CD4-positive, alpha-beta T cell treated with Interferon gamma for 1 hour (primary cell): ENCODE measurements at places on chromosomes 5 and 9.

GRCh38 chr9:79571309-79572031 lies at the start of gene TLE4:
TLE4 (plus strand) TSS chr9:79571965; CDS start chr9:79572791, 826 bp downstream.
- peak; percentile 100 for DNase-seq

GRCh38 chr5:163580516-163580915 lies 75.1 kb downstream of the MAT2B start:
- DNase-seq: no peak

DNA sequence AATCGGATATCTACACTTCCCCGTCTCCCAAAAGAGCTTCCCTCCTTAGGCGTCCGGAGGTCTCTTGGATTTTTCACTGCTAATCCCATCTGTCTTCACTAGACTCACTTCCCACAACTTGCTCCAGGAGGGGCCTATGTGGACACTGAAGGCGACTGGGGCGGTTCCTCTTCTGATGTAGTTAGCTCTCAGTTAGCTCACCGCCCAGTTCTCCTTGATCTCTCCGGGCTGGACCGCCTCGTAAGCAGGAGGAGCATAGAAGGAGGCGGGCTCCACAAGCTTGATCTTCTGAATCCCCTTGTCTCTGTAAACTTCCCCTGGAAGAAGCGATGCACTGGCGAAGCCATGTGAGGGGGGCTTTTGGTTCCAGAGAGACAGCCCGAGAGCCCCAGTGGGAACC lies 112.0 kb upstream of the SELENOP start:
- no peak for DNase-seq

- no peak for DNase-seq
Observed at GRCh38 chr5:126339215-126339805, 83.9 kb upstream of the GRAMD2B start.

GRCh38 chr9:95750725-95751519 lies 124.6 kb upstream of the ERCC6L2 start:
- DNase-seq: no peak

- DNase-seq: no peak
Observed at GRCh38 chr5:169732841-169733240, 95.8 kb downstream of the DOCK2 start.

DNA sequence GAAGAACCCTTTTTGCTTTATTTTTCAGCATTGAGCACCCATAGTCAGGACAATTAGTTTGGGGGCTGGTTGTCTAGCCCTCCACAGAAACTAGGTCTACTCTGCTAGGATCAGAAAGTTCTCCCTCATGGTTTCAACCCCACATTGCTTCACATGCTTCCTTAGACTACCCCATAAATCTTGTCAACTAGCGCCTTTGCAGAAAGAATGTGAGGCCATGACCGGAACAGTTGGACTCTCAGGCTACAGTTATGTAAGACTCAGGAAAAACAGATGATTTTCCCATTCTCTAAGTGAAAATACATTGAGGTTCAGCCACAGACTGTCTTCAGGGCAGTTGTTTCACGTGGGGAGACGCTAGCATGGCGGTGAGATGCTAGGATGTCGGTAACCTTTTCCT lies 255.6 kb downstream of the NR3C1 start:
- DNase-seq: no peak

DNA sequence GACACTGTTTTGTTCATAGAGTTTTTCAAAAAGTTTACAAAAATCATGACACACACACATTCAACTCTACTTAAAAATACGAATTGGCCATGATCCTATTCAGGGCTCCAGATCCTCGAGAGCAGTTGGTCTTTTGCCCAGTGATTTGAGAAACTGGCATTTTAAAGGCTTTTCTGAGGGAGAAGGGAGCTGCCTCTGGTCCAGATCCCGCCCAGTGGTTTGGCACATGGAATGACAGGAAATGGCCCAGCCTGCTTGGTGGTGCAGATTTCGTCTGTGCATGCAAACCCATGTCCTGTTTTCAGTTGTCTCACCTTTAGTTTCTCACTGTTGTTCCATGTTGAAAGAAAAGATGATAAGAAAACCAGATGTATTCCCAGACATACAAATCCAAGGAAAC lies 3.6 kb downstream of the CAMK4 start:
- no peak for DNase-seq

DNA sequence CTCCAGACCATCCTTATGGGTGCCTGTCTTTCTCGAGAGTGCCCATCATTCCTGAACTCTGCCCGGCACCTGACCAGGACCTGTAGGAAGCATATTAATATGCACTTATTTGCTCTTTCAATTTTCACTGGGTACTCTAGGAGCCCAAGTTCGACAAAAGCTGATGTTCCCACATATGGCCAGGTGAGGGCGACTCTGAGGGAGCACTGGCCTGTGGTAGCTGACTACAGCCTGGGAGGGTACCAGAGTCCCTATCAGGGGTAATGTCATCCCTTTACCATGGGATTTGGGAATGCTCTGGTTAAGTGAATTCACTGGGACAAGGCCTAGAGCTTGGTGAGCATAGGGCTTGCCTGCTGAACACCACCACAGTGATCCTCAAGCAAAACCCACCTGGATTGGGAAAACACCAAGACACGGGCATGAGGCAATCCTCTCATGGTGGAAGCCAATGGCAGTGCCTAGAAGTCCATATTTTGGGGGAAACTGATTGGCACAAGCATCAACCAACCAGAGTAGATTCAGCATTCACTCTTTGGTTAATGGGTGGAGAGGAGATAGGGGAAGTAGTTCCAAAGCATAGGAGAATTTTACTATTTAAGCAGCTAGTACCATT lies 112.2 kb downstream of the MTX3 start:
- no peak for DNase-seq

- DNase-seq: no peak
Observed at GRCh38 chr9:101029315-101030085, 973 bp downstream of the PLPPR1 start.

DNA sequence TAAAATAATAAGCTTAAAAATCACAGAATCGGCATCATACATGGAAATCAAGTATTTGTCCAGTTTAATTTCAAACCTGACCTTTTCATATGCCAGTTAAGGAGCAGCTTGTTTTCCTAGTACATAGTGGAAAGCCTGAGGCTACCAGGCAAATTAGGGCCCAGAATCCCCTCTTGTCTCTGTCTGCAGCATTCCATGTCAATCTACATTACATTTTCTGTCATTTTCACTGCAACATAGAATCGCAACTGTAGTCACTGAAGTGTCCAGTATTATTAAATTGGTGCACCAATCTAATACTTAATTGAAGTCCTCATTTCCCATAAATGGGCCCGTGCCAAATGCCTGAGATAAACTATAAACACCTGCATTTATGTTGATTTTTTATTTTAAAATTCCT lies 1352.2 kb upstream of the ACO1 start:
- DNase-seq: no peak

DNA sequence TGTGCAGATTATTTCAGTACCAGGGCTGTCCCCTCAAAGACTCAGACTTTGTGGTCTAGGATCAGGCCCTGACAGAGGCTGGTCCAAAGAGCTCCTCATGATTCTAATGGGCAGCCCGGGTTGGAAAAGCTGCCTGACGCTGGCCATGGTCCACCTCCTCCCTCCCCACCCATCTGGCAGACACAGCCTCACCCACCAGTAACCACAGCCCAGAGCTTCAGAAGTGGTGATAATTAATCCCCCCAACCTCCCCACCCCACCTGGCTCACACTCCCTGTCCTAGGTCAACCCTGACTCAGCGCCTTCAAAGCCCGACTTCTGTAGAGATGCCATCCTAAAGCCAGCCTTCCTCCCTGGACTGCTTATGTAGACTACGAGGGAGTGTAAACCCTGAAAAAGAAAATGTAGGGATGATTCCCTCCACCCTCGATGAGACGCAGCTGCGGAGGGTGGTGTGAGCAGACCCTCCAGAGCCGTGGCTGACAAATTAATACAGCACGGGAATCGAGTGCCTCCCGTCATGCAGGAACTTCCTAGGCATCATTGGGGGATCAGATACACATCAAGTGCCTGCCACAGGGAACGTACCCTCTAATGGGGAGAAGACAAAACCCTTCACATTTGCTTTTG lies 7.0 kb downstream of the UBE2QL1 start:
- no peak for DNase-seq

GRCh38 chr5:7882926-7883325 lies 14.0 kb downstream of the MTRR start:
- no peak for DNase-seq

DNA sequence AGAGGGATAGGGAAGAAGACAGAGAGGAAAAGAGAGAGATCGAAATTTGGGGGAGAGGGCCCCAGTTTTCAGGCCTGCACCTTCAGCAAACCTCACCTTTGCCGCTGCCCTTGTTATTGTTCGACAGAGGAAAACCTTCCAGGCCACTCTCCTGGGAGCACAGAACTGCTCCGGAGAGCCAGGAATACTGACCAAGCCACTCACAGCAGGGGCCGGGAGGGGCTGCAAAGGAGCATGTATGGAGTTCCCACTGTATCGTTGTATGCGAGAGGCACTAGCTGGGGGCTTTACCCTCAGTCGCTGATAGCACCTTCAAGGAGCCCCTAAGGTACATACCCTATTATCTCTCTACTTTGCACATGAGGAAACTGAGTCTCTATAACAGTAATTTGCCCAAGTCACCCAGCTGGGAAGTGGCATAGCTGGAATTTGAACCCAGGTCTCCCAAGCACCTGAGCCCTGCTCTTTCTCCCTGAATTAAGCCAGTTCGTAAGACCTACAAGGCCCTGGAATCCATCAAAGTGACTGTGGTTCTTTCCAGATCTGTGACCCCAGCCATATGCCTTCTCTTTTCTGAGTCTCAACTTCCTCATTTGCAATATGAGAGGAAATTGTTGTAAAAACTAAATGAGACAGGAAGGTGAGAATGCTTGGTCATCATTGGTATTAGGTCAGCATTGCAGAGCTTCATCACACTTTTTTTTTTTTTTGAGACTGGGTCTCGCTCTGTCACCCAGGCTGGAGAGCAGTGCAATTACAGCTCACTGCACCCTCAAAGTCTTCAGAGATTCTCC lies 21.0 kb upstream of the FOXE1 start:
- DNase-seq: no peak

DNA sequence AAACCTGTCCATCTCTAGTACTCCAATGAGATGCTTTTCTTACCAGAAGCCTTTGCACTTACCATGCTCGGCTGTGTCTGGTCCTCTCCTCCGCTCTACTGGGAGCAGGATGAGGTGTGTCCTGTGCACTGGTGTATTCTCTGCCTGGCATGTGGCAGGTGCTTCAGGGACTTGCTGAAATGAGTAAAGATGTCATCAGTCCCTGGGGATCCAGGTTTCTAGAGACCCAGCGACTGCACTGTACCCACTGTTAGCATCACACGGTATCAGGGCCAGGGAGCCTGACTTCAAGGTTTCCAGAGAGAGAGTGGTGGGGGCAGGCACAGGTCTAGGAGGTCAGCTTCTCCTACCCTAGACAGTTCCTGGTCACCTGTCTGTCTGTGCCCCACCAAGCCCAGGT lies 10.5 kb downstream of the PTTG1 start:
- DNase-seq: peak; percentile 2

GRCh38 chr9:125089331-125089730 lies 54.0 kb downstream of the SCAI start:
- DNase-seq: no peak

DNA sequence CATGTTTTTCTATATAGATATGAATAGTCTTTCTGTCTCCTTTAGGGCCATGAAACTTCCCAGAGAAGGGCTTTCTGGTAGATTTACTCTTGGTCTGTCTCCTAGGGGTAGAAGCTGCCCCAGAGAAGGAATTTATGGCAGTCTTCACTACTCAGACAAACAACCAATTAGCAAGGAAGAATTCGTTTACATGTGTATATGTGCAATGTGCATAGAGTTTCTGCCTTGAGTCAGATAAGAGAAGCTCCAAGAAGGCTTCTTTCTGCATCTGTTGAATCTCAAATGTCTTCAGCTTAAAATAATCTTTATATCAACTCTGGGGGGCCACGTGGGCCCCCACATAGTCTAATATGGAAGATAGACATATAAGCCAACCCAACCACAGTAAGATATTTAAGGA lies 7.6 kb upstream of the CLINT1 start:
- DNase-seq: no peak

DNA sequence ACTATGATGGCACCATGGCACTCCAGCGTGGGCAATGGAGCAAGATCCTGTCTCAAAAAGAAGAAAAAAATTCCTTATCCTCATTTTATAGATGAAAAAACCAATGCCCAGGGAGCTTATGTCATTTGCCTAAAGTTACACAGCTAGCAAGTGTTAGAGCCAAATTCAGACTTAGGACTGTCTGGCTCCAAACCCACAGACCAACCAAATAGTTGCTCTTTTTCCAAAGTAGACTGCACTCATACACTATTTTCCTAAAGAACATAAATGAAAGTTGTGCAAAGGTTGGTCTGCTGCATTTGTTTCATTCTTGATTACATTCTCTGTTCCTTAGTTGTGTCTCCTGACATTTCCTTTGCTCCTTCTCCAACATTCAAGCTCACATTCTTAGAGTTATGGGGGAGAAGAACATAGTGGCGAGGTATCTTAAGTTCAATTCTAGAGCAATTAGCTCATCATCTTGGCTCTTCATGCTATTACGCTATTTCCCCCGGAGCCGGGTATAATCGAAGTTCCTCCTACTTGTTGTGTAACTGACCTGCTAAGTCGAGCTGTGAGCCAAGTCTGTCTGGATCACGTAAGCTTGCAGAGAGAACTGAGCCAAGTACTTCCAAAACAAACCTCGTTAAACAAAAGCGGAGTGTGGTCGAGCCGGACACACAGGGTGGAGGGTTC lies 138.3 kb downstream of the RFK start:
- DNase-seq: no peak

DNA sequence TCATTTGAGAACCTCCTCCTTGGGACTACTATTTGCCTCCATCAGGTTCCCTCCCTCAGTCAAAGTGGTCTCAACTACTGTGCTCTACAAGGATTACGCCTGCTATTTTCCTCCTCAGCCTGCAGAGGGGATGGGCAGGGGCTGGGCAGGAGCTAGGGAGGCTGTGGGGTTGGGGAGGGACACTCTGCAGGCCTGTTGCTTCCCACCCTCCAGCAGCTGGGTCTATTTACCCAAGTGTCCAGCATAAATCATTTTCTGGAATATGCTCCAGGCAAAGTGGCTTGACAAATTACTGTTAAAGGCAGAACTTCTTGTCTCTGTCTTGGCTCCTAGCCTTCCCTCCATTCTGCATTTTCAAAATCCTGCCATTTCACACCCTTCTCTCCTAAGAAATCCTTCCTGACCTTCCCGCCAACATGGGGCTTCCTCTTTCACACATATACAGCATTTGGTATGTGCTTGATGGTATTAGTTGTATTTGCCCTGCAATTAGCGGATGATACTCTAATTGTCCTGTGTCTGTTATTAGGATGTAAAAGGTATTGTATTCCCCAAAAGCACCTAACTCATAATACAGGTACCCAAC lies 106.7 kb downstream of the EFNA5 start:
- no peak for DNase-seq

DNA sequence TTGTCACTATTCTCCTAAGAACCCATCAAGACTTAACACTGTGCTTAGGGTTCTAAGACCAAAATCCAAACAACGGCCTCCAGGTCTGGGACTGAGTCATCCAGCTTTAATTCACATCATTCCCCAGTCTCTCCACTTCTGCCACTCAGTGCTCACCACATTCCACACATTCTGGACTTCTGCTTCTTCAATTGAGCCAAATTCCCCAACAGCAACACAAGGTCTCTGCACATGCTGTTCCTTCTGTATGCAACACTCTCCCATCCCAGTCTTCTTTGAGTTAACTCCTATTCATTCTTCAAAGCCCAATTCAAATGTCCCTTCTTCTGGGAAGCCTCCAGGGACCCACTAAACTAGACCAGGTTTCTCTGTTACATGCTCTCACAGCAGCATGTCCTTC lies 97.8 kb downstream of the GPR21 start:
- no peak for DNase-seq
